Sigmoid colon (tissue), 7 donors: ENCODE measurements at places on chromosomes 2 and 18. TPM values are rescaled to one million over a fixed set of nuclear protein-coding genes. Genes with fewer than 3 reads are reported as not detected.
A peak's percentile ranks its signal among the peaks of the same experiment; 100 is the strongest.

GRCh38 chr2:111941531-111941930 is 43.1 kb downstream of the MERTK start:
- no peak for DNase-seq

DNA sequence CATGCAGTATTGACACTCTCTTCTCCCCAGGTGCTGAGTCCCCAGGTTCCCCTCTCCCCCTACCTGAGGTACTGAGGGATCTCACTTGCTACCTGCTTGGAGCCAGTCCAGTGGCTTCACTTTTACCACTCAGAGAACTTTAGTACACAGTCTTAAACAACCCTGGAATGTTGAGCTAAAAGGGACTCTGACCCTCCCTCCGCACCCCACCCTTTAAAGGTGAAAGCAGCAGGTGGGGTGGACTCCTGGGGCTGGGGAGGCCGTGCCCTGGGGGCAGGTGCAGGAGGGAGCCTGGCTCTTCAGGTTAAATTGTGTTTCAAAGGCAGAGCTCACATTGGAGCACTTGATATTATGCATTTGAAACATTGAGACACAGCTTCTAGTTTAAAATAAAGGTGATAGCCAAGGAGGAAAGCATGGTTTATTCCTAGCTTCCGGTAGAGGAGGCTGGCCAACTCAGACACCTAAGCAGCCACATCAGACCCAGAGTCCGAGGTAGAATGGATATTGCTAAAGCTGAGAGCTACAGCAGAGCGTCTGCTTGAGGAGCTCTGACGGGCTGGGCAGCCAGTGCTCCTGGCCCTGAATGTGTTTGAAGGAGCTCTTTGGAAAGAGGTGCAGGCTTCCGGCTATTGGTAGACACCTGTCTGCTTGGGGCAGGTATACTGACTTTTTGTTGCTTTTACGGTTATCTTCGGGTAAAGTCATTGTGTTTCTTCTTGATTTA is 196.4 kb downstream of the AGAP1 start:
- DNase-seq = peak; percentile 38

DNA sequence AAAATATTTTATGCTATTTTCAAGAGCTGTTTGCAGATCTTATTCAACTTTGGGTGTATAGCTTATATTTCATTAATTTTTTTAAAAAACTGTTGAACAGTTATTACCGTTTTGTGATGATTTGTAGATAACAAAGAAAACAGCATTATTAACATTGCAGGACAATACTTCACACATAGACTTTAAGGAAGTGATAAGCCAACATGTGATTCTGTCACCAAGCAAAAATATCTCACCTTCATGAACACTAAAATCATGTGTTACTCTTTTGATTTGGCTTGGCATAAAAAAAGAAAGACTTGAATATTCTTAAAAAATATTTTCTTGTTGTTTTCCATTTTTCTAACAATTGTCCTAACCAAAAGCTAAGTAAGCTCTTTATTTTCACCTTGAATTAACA is 33.0 kb downstream of the SLC35F5 start:
- no peak for DNase-seq

GRCh38 chr2:238897911-238898311 is 50.0 kb downstream of the TWIST2 start:
- DNase-seq = peak; percentile 73

- DNase-seq = no peak
Measured at GRCh38 chr18:63664571-63664970, 2.9 kb upstream of the SERPINB3 start.

GRCh38 chr2:142044197-142044596 is 86.6 kb downstream of the LRP1B start:
- DNase-seq = no peak

DNA sequence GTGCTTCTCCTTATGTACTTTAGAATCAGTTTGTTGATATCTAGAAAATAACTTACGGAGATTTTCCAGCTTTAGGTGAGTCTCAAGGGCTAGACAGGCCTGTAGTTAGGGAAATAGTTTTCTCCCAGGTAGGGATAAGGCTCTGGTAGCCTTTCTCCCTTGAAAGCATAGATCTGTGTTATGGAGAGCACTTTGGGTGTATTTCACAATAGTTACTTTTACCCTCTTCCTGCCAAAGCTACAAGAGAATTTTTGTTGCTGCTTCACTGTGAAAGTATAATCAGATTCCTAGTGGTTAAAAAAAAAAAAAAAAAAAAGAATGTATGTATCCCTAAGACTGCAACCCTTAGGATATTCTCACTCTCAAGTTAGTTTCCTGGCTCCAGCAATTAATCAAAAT is 267.5 kb downstream of the PIK3C3 start:
- DNase-seq = no peak

- DNase-seq = no peak
Measured at GRCh38 chr18:74819433-74820059, 221.9 kb downstream of the ZNF407 start.

DNA sequence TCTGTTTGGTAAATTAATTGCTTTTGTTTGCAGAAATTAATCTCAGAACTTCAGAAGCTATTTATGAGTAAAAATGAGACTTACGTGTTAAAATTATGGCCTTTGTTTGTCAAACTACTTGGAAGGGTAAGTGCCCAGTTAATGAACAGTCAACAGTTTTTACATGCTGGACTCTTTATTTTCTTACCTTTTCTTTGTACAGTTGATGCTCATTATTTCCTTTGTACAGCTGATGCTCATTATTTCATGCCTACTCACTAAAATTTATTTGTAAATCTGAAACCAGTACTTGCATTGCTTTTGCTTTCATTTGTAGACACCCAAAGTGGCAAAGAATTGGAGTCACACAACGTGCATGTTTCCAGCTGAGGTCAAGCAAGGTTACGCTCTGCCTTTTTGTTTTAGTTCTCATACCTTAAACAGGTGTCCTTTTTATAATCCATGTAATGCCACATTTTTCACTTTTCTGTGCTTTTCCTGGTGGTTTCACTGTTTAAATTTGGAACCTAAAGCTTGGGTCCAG is 13.3 kb downstream of the RIF1 start:
- no peak for DNase-seq

DNA sequence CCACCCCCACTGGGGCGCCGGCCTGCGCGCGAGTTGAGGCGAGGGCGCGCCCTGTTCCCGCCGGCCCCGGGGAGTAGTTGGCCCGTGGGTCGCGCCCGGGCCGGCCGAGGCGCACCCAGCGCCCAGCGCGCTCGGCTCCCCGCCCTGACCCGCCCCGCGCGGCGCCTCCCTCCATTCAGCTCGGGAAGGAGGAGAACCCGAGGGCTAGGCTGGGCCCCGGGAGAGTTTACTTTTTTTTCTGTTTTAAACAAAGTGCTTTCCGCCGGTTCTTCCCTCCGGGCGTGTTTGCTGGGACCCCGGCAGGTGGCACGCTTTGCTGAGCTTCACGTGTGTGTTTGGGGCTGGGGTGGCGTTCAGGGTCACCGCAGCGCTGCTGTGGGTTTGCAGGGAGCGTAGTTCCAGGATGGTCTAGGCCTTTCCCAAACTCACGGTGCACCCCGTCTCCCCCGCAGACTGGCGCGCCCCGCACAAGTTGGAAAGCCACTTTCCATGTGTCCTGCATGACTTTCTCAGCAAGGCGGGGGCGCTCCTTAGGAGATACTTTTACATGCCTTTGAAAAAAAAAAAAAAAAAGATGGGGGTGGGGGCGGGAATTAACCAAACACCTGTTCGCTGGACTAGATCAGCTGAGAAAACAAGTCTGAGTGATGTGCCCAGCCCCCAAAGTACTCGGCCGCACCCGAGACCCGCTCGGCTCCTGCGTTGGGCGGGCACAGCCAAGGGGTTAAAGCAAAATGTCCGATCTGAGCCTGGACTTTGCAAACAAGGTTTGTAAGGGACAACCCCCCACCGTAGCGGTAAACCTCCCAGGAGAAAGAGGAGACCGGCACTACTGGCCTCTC is 825 bp downstream of the ITGA6 start:
- DNase-seq = no peak

- DNase-seq = no peak
Measured at GRCh38 chr2:188976545-188977268, 2.5 kb downstream of the COL3A1 start.

DNA sequence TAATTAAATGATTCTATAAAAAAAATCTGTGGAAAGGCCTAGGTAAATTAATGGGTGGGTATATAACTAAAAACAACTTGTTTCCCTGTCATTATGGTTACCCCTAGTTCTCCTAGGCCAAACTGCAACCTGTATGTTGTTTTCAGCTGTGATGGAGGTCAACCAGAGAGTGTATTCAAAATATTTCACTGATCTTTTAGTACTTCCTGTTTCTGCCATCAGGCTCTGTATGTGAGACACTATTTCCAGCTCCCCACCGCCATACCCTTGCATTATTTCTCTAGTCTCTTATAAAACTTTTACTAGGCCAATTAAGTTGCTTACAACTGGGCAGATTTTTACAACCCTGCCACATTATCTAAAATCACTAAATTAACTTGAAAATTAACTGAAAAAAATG is 21.0 kb upstream of the CDKL4 start:
- no peak for DNase-seq

- DNase-seq = no peak
Measured at GRCh38 chr18:2303517-2304238, 267.6 kb downstream of the METTL4 start.

GRCh38 chr2:107380912-107381311 is 445.8 kb upstream of the RGPD4 start:
- no peak for DNase-seq

DNA sequence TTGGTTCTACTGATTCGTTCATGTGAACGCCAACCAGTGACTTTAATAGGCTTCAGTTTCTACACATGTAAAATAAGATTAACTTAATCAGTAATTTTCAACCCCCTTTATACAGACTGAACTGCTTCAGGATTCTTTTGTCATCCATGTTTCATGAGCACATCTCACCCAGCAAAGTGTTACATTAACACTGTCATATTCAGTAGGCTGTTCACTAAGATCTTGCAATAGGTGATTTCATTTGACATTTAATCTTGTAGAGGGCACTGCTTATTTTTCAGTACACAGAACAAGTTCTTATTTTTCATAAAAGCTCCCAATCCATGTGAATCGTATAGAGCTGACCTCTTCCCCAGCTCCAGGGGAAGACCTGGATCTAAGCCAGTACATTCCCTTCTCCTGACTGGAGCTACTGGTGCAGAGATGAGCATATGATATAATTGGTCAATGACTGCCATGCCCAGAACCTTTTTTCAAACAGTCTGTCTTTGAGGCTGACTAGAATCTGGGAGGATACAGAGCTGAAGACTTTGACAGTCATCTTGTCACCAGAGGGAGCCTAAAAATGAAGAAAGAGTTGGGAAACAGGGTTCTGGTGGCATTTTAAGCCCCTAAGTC is 72.2 kb upstream of the CHRNA1 start:
- no peak for DNase-seq

GRCh38 chr2:28394331-28394877 is 1.7 kb downstream of the FOSL2 start:
- DNase-seq = peak; percentile 91

GRCh38 chr2:163465440-163465839 is 270.4 kb downstream of the FIGN start:
- no peak for DNase-seq

GRCh38 chr2:168849610-168850009 is 40.6 kb downstream of the SPC25 start:
- DNase-seq = no peak

- no peak for DNase-seq
Measured at GRCh38 chr2:85414761-85415553, 3.6 kb upstream of the SH2D6 start.

KCNG2 gene
- not detected for total RNA-seq

FHOD3 gene
- total RNA-seq = 19.0 TPM

EMILIN2 gene
- 12.0 TPM for total RNA-seq

ACADL gene
- 3.9 TPM for total RNA-seq

CFC1 gene
- total RNA-seq = not detected

RNF152 gene
- 11.5 TPM for total RNA-seq

VSNL1 gene
- total RNA-seq = not detected

SP140 gene
- total RNA-seq = 2.1 TPM

LBX2 gene
- total RNA-seq = not detected

CCDC68 gene
- total RNA-seq = 4.6 TPM

PROM2 gene
- total RNA-seq = 1.5 TPM

SLC9A4 gene
- total RNA-seq = not detected
